ENCODE measurements at places on chromosomes 4 and X. TPM values are rescaled to one million over a fixed set of nuclear protein-coding genes. Genes with fewer than 3 reads are reported as not detected.

Gene CFAP99
- not detected for total RNA-seq

Gene CHRDL1
- total RNA-seq: 15.7 TPM

Gene SPANXB1
- total RNA-seq: not detected

Gene CCDC158
- 0.68 TPM for total RNA-seq

GRCh38 chr4:169278624-169279023 is 7.9 kb upstream of the SH3RF1 start:
- DNase-seq: no peak

- DNase-seq: no peak
These were observed 161.3 kb downstream of the FNIP2 start for GRCh38 chr4:158929939-158930638.

- DNase-seq: no peak
These were observed 252.6 kb downstream of the BANK1 start for GRCh38 chr4:102042871-102043802.

- DNase-seq: no peak
These were observed 4.4 kb upstream of the PGM2 start for GRCh38 chr4:37821953-37822605.
